Kasumi-1 (cell line): ENCODE measurements at places on chromosomes 2 and 18.

- DNase-seq = no peak
Measured at GRCh38 chr2:18516112-18516511, 44.3 kb downstream of the RDH14 start.

GRCh38 chr2:85909005-85909404 lies 20.2 kb upstream of the ST3GAL5 start:
- DNase-seq = no peak

GRCh38 chr2:172856606-172857005 lies 121.0 kb downstream of the RAPGEF4 start:
- no peak for DNase-seq

DNA sequence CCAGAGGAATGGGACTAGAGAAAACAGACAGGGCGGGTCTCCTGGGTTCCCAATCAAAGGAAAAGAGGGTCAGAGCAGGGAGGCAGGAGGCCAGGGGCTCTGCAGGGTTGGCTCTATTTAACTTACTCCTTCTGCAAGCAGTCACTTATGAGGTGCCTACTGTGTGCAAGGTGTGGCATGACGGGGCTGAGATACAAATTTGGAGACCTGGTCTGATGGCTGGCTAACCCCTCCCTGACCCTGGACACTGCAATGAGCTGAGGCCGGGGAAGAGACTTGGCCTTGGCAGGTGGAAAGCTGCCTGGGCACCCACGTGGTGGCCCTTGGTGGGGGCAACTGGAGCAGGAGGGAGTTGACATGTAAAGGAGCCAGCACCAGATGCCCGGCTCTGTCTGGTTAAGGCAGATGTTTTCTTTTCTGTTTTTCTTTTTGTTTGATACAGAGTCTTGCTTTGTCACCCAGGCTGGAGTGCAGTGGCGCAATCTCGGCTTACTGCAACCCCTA lies 148.5 kb upstream of the GATA6 start:
- DNase-seq = no peak

DNA sequence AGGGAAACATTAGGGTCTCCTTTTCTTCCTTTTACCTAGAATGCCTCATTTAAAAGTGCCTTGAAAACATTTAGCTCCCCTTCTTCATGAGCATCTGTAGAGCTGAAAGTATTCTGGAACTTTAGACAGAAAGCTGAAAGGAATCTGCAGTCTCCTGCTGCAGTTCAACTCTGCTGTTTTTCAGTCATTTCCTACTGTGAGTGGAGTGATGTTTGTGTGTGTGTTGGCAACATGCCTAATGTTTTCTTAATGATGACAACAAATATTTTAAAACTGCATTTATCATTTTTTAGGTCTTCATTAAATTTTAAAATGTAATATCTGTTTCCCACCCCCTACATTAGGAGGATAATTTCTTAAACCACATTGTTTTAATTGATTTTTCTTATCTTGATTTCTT lies 66.6 kb downstream of the TWSG1 start:
- no peak for DNase-seq

- no peak for DNase-seq
Measured at GRCh38 chr2:137262594-137262993, 497.2 kb downstream of the THSD7B start.

GRCh38 chr2:174158003-174158402 lies 90.3 kb downstream of the OLA1 start:
- peak; percentile 74 for DNase-seq

GRCh38 chr2:134087371-134087921 lies 166.4 kb upstream of the MGAT5 start:
- DNase-seq = no peak

- no peak for DNase-seq
Measured at GRCh38 chr2:152031747-152032306, 67.0 kb downstream of the CACNB4 start.

GRCh38 chr2:118834440-118834810 lies 13.0 kb downstream of the EN1 start:
- DNase-seq = no peak

DNA sequence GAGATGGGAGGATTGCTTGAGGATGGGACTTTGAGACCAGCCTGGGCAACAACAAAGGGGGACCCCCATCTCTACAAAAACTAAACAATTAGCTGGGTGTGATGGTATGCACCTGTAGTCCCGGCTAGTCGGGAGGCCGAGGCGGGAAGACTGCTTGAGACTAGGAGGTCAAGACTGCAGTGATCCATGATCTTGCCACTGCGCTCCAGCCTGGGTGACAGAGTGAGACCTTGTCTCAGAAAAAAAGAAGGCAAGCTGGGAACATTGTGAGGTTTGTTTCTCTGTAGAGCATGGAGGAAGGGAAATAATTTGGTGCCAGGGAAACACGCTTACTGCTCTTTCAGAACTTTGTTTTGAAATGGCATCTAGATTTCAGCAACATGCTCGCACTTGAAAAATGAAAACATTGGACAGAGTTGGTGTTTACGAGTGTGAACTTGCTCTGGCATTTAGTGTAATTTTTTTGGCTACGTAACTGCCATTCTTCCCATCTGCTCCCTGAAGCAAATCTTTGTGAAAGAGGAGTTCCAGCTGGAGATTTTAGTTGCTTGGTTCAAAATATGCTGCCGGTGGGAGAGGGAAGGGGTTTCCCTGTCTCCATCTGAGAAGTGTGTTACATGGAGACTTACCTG lies 125.6 kb upstream of the DLX2 start:
- DNase-seq = no peak

DNA sequence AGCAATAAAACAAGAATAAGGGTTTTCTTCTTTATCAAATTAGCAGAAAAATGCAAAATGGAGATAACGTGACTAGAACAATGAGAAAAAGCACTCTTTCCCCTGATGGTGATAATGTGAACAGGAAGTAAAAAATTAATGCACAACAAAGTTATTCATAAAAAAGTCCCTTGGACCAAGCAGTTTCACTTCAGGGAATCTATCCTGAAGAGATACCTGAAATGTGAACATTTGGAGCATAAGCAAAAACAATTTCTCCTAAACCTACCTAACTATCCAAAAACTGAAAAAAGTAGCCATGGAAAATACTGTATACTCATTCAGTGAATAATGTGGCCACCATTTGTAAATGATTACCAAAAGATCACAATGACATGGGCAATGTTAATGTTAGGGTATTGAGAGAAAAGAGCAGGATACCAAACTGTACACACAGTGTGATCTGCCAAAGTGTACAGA lies 48.7 kb downstream of the TRIP12 start:
- no peak for DNase-seq

GRCh38 chr2:181319286-181319685 lies 137.9 kb upstream of the ITGA4 start:
- DNase-seq = no peak

DNA sequence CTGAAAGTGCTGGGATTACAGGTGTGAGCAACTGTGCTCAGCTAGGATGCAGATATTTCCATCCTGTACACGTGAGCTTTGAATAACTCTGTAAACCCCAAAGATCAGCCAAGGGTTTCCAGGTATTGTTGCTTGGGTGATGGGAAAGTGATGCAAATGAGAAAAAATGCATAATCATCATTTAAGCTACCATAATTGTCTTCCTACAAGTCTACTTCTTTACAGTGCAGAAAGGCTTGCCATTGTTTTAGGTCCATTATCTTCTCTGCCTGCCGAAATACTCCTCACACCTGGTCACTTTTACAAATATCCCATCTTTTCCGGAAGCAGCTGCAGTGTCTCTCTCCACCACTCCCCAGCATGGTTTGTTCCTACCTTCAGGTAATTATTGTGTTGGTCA lies 259.8 kb upstream of the CCDC68 start:
- DNase-seq = no peak

GRCh38 chr2:16623564-16624435 lies 41.8 kb downstream of the CYRIA start:
- DNase-seq = peak; percentile 4

DNA sequence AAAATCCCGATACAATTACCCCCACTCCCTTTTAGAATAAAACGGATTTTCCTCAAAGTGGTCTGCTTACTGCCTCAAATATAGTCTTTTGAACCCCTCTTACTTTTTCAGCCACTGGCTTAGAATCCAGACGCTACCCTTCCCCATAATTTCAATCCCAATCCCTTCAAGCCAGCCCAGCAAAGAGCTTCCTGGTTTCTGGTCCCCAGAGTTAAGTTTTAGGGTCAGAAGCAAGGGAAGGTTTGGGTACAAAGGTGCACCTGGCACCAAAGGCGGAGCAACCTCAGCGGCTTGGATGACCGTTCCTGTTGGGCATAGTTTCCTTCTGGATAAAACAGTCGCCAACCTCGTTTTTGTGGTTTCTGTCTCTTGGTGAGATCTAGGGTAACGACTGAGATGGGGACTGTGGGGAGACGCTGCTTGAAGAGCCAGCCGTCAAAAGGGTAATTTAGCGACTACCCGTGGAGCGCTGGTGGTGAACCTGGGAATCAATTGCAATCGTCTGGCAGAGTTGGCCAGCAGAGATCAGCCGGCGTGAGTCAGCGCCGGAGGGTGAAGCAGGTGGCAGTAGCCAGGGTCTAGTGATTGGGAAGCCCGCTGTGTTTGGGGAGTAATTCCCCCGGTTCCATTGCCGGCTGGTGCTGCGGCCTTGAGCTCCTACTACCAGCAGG lies 1.6 kb downstream of the FEV start:
- no peak for DNase-seq

GRCh38 chr2:42009657-42010580 lies 37.9 kb upstream of the PKDCC start:
- DNase-seq = no peak

DNA sequence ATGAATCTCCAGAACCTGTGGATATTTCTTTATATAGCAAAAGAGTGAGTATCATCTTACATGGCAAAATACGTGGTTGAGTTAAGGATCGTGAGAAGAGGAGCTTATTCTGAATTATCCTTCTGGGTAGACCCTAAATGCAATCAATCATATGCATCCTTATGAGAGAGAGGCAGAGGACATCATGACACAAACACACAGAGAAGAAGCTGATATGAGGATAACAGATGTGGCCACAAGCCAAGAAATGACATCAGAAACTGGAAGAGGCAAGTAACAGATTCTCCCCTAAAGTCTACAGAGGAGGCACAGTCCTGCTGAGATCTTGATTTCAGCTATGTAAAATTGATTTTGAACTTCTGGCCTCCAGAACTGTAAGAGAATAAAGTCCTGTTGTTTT lies 730.2 kb upstream of the ZNF804A start:
- no peak for DNase-seq

DNA sequence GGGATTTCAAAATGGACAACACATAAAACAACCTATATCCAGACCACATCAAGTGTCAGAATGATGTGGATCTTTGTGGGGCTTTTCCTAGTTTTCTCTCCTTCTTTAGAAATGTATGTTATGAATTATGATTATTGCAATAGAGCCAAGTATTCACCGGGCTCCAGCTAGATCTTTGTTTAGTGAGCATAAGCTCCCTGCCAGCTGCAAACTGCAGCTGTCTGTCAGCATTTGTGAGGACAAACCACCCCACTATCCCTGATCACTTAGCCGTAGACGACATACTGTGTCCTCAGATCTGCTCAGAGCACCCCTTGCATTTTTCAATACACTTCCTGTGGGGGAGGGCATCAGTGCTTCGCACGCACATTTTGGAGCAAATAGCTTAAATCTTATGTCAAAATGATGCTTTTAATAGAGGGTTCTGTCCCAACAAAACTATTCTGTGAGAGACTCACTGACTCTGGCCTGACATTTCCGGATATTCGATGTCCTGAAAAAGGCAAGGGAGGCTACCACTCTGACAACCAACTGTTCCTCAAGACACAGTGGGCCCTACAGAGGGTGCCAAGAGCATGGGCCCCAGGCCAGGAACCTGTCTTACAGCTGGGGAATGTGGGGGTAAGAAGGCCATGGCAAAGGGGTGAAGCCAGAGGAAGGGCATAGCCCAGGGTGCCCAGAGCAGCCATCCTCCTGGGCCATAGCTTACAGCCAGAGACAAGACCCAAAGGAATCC lies 346.0 kb downstream of the ARHGAP15 start:
- DNase-seq = no peak

DNA sequence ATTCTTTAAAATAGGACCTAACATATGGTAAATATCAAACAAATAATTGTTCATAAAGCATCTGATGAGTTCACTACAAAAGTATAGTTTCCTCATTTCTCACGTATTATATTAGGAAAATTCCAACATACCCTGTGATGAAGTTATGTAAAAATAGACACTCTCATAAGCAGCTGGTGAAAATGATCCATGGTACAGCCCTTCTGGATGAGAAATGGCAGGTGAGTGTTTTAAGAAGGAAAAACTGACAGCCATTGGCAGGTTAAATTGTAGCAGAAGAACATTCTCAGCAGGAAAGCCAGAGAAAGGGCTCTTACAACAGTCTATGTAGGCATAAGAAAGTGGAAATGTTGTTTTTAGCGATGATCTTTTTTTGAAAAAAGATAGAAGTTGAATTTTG lies 706.5 kb upstream of the FSHR start:
- no peak for DNase-seq

GRCh38 chr2:59693231-59693959 lies 860.1 kb downstream of the BCL11A start:
- DNase-seq = no peak

DNA sequence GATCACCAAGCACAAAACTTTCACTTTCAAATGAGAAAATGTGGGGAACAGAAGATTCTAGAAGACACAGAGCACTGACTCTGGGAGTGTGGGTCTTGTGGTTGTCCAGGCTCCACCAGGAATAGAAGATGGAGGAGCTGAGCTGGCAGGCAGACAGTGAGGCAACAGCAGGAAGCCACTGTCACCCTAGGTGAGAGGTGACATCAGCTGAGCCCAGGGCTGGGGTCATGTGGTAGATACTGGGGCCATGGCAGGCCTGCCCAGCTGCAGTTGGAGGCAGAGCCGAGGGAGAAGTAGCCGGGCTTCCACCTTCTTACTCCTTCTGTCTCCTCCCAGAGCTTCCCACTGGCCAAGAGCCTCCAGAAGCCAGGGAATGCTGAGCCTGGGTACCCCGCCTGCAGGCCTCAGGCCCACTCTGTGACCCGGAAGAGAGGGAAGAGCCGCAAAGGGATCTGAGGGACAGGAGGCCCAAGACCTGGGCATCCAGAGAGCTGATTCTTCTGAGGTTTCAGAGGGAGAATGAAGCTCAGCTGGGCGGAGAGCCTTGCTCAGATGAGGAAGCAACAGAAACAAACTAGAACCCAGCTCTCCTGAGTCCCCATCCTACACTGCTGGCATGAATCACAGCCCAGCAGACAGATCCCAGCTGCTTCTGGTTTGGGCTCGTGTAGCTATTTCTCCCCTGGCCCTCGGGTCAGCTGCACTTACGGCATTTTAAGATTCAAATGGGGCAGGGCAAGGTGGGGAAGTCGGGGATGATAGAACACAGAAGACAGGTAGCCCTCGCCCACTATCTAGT lies 39.8 kb upstream of the ASAP2 start:
- DNase-seq = no peak

DNA sequence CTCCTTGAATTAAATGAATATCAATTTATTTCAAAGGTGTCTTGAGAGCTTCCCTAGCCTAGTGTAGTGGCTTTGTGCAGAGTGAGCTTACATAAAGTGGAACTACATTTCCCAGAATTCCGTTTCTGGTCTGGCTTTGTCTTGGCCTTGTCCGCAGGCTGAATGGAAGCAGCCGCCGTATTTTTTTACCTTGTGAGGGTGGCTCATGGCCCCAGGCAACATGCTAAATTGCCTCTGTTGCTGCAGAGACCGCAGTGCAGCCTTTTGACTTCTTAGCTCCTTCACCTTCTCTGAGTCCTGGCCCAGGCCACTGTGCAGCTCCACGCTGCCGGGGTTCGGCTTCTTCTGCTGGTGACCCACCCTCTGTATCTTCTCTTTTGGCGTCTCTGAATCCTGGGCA lies 114.8 kb upstream of the SLC38A11 start:
- no peak for DNase-seq

- DNase-seq = no peak
Measured at GRCh38 chr2:188495969-188496431, 204.3 kb downstream of the GULP1 start.
